ENCODE measurements at places on chromosomes 6 and 20.

GRCh38 chr6:158067436-158068015 lies 85.9 kb downstream of the SYNJ2 start:
- DNase-seq, result no peak

DNA sequence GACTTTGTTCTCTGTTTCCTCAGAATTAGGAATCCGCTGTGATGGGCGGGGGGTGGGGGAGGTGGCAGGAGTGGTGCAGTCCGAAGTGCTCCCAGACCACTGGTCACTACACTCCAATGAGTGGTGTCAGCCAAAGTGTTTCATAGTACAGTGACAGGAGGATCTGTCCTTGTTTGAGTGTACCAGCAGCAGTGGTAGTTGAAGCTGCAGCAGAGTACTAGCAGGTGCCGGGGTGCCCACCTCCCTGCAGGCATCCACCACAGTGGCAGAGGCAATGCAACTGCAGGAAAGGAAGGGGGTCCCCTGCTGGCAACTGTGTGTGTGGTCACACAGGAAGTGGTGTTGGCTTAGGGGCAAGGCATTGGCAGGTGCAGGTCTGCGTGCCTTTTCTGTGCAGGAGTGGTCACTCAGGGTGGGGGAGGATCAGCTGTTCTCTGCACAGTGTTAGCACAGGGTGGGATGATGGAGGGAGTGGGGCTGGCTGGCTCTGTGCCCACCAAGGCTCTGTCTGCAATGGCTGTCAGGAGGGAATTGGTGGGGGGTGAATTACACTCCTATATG lies 9.7 kb downstream of the HLA-DOB start:
- no peak for DNase-seq

- no peak for DNase-seq
These were observed 47.5 kb upstream of the TMX4 start for GRCh38 chr20:8067082-8067481.

DNA sequence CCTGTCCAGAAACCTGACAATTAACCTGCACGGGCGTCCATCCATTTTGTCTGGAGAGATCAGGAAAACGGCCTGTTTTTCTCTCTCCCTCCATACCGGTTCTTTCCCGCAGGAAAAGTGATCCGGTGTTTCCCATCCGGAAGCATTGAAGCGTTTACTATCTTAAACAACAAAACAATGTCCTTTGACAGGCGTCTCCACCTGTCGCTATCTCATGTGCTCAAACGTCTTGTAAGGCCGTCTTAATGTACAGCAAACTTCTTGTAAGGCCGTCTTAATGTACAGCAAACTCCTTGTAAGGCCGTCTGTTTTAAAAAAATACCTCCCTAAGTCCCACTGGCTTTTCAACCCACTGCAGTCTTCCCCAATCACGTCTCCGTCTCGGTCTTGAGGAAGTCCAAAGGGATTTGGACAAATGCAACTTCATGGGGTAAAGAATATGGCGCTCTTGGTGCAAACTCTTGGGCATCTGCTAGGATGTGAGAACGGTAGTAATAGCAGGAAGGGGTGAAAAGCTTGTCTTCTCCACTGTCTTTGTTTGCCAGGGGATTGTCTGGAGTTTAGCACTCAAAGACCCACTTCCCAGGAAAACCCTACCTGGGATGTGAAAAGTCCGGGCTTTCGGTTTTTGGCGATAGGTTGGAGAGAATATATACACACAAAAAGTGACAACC lies 29.9 kb upstream of the TRIM27 start:
- DNase-seq, result no peak

DNA sequence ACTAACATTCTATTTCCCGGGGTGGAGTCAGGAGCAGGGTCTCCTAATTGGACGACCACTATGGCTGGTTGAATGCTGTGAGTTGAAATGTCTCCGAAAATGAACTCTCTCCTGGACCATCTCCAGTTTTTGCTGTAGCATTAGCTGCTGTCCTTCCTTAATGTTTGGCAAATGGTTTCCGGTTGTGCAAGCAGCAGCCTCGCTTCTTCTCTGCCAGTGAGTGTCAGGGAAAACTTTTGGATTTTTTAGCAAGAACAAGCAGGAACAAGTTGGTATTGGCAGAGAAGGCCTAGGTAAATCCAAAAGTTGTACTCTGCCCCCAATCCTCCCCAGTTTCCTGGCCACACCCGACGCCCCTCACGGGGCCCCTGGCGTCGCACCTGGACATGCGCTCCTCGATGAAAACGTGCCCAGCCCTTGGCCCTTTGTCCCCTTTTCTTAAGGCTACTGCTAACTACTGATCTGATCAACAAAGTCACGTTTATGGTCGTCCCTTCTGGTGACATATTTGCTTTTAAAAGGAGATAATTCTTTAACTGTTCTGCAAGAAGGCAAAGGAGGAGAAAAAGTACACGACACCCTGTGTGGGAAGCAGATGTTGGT lies 103.2 kb downstream of the ARMC2 start:
- DNase-seq, result no peak

Measured in astrocyte of the cerebellum (primary cell).